ENCODE measurements at places on chromosomes 1 and 21. TPM values are rescaled to one million over a fixed set of nuclear protein-coding genes. Genes with fewer than 3 reads are reported as not detected.
A peak's percentile ranks its signal among the peaks of the same experiment; 100 is the strongest.

The LRRC38 gene
- not detected for total RNA-seq

- DNase-seq, result no peak
Measured at GRCh38 chr1:183807549-183808168, 2.7 kb downstream of the RGL1 start.

DNA sequence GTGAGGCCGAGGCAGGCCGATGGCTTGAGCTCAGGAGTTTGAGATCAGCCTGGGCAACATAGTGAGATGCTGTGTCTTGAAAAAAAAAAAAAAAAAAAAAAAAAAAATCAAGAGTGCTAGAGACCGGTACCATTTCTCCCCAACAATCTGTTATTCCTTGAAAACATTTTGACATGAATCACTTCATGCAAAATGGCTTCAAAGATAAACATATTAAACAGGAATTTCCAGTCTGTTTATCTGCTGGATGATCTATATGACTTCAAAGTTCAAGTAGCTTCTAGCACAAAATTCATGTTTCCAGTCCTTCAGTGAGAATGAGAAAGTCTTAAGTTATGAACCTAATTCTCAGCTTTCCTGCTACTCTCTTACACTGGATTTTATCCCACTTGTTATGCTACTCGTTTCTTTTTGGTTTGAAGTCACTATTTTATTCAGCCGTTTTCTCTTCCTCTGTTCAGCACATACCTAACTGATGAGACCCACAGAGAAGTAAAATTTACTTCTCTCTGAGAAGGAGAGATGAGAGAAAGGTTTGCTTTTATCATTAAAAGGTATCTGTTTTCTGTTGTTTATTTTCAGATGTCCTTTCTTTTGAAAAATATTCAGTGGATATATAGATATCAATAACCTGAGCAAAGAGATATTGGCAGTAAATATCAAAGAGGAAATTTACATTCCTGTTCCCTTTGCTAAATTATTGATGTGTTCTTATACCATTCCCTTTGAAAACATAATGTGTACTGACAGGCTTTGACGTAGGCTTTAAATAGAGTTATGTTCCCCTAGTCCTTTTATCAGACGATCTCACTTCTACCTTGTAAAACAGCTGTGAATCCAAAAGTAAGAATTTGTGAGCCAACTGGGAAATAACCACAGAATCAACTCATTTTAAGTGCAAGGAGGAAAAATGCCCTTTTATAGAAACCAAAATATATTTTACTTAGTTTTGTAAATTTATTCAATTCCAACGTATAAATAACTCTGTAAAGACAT lies 38.2 kb downstream of the CD46 start:
- DNase-seq, result no peak

GRCh38 chr21:31870472-31871193 lies 2.2 kb upstream of the HUNK start:
- DNase-seq, result peak; percentile 83

GRCh38 chr1:37479255-37480124 lies 5.1 kb downstream of the ZC3H12A start:
- DNase-seq, result peak; percentile 41

DNA sequence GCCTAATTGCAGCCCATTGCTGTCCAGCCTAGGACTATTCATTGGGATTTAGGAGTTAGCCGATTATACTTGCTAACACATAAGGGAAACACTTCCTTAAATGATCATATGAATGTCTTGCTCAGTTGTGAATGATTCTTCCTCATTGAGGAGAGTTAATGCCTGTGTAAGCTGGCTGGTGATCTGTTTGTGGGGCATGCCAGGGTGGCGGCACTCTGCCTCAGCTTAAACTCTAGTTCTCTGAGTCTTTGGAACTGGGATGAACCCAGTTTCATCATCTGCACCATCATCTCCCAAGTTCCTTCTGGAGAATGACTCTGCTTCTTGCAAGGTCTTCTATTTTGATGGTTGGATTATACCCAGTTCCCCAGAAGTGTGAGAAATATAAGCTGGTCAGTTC lies 23.9 kb upstream of the SLAMF6 start:
- DNase-seq, result no peak

GRCh38 chr1:44390277-44390676 lies 14.8 kb upstream of the RNF220 start:
- no peak for DNase-seq

DNA sequence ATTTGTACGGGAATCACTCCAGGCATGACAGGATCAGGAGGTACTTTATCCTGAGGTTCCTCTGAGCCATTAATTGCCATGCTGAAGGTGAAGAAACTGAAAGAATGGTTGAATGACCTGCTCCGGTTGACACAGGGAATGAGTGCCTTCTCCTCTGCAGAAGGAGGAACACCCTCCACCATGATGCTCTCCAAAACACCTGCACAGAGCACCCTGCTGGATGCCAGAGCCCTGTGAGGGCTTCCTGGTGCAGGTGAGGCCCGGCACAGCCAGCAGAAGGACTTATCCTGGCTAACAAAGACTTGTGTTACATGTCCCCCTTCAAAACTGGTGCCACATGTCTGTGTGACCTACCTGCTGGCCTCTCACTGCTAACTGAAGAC lies 14.3 kb upstream of the LBR start:
- DNase-seq, result no peak

- DNase-seq, result no peak
Measured at GRCh38 chr21:39454949-39455668, 3.3 kb downstream of the SH3BGR start.

- DNase-seq, result no peak
Measured at GRCh38 chr1:169312084-169312954, 55.3 kb downstream of the NME7 start.
